ENCODE measurements at places on chromosomes 16 and 17. TPM values are rescaled to one million over a fixed set of nuclear protein-coding genes. Genes with fewer than 3 reads are reported as not detected.

KRTAP4-3 gene
- total RNA-seq: not detected

LITAFD gene
- not detected for total RNA-seq

DNA sequence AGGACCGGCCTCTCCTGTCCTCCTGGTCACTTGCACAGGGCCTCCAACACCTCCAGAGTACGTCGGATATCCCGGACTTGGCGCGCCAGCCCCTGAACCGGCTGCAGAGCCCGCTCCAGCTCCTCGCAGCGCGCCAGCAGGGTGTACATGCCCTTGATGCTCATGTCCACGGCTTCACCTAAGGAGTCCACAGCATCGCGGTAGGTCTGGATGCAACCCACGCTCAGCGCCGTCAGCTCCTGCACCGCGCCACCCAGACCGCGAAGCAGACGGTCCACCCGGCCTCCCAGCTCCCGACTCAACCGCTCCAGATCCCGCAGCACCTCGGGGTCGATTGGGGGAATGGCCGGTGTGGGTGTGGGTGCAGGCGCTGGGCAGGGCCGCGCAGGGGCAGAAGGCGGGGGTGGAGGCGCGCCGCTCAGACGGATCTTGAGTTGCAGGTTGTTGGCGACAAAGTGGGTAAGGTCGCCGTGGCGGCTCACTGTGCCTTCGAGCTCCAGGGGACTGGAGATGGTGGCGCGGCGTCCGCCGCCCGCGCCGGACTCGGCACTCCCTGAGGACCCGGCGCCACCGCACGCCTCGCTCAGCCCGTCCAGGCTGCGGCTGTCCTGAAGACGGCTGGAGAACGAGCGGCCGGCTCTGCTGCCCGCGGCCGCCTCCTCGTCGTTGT is 804 bp downstream of the BORCS6 start:
- H3K4me1 ChIP-seq: peaks cover 14% of the 10 kb centered on the region
- no peaks in the 10 kb centered on the region for H3K36me3 ChIP-seq
- DNase-seq: peak; percentile 76
- peak overlapping the region; percentile 94 for H3K4me3 ChIP-seq
- no peak overlapping the region for H3K27ac ChIP-seq

DNA sequence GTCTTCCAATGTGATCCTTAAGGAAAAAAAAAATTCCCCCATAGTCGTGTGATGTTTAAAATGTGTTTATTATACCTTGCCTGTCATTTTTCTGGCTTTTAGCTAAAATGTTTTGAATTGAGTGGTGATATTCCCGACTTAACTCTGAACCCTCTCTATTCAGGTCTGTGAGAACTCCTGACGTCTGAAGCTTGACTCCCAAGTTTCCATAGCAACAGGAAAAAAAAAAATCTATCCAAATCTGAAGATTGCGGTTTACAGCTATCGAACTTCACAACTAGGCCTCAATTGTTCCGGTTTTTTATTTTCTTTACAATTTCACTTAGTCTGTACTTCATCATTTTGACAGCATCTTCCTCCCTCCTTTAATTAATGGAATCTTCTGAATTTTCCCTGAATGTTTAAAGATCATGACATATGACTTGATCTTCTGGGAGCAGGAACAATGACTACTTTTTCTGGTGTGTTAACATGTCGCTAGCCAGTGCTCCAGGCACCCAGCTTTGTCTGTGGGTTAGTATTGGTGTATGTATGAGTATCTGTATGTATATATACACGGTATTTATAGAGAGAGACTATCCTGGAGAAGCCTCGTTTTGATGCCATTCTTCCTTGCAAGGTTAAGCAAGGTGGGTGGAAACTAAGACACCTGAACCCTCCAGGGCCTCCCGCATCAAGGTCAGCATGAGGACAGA is 12.8 kb upstream of the HSBP1 start:
- no peaks in the 10 kb centered on the region for H3K36me3 ChIP-seq
- H3K27ac ChIP-seq: peak overlapping the region; percentile 14
- DNase-seq: no peak
- H3K4me3 ChIP-seq: no peak overlapping the region
- H3K27me3 ChIP-seq: peaks cover under 1% of the 10 kb centered on the region
- H3K4me1 ChIP-seq: no peaks in the 10 kb centered on the region

- peaks cover 12% of the 10 kb centered on the region for H3K4me1 ChIP-seq
- H3K27ac ChIP-seq: peak overlapping the region; percentile 69
- H3K36me3 ChIP-seq: no peaks in the 10 kb centered on the region
- peak; percentile 40 for DNase-seq
- H3K4me3 ChIP-seq: no peak overlapping the region
Observed at GRCh38 chr17:50764734-50765149, 2.6 kb downstream of the ANKRD40CL start.

GRCh38 chr17:33615861-33616260 is 322.8 kb upstream of the ASIC2 start:
- no peaks in the 10 kb centered on the region for H3K4me1 ChIP-seq
- no peak for DNase-seq
- no peaks in the 10 kb centered on the region for H3K27me3 ChIP-seq
- H3K36me3 ChIP-seq: no peaks in the 10 kb centered on the region
- no peak overlapping the region for H3K27ac ChIP-seq
- H3K4me3 ChIP-seq: no peak overlapping the region
